Activated T-helper 9 cell treated with anti-CD3 and anti-CD28 coated beads, Interleukin-2, amount 50 U/mL, for 16 hours (primary cell): ENCODE measurements at places on chromosomes 3 and 15.

DNA sequence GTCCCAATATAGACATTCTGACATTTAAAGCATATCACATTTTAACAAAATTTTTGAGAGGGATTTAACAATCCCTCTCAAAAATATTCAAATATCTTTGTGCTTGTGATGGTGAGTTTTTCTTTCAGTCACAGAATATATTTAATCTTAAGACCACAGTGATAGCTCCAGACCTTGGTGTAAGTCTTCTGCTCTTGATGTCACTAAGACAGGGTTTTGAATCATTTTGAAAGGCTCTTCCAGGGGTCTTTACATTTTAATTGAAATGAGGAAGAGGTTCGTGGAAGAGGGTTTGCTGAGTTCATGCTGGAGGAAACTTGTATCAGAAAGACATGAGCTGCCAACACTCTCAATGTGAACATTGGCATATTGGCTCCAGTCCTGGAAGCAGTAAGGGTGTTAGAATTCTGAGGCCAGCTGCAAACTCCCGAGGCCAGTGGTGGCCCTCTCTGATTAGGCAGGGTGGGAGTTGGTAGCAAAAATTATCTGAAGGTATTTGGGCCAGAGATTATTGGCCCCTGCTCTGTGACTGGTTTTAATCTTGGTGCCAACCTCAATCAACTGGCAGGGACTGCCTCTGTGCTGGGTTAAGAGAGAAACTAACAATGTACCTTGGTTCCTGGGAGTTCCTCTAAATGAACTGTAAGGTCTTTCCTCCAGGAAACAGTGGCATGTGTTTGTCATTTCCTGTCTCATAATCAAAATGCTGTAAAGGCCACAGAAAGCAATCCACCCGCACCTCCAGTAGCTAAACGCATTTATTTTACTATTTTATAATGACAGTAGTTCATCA is 5.3 kb downstream of the POU1F1 start:
- no peak for DNase-seq

GRCh38 chr3:53318522-53318921 is 28.8 kb downstream of the DCP1A start:
- no peak for DNase-seq

- no peak for DNase-seq
Observed at GRCh38 chr15:58387130-58387529, 44.7 kb upstream of the LIPC start.

DNA sequence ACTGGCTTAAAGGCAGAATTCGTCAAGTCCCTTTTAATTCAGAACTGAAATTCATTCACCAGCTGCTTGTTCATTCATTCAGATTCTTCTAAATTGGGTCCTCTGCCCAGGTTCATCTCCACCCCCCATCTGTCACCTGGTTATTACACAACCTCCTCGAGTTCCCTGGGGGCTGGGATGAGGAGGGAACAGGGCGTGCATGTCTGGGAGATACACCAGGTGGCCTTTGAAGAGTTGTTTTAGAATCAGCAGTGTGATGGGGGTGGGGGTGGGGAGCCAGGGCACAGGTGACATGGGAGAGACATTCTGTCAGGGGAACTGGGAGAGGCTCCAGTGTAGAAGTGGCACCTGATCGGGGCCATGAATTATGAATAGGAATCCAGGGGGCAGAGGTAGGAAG is 8.2 kb downstream of the SNX33 start:
- DNase-seq: no peak

DNA sequence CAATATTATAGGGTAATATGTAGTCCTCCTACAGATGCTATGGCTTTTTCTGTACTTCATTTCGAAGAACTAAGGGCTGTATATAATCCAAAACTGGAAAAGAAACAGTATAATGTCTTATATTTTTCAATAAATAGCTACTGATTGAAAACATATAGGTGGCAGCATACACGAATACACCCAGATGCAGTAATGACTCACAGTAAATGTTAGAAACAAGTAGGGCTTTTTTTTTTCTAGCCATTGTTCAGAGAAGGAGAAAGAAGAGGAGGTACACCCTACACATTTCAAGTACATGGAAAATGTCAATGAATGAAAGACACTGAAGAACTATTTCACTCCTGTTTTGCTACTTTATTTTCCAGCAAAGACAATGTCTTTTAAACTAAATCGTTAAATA is 9.4 kb downstream of the DAZL start:
- DNase-seq: no peak

GRCh38 chr15:40756938-40757337 is 1.9 kb upstream of the RMDN3 start:
- DNase-seq: no peak

DNA sequence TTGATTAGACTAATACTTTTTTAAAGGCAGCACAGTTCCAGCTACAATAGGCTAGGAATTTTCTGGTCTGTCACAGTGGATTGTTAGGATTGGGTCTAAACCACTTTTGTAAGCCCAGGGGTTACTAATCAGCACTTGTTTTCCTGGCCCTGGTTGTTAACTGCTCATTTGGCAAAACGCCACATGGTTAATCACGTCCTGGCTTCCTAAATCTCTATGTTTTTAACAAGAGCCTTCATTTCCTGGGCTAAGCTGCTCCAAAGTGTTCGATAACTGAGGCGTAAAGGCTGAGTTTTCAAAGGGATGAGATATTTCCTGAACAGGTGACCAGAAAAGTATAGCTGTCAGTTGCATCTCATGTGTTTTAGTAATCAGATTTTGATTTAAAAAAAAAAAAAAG is 38.9 kb upstream of the CLRN1 start:
- no peak for DNase-seq

DNA sequence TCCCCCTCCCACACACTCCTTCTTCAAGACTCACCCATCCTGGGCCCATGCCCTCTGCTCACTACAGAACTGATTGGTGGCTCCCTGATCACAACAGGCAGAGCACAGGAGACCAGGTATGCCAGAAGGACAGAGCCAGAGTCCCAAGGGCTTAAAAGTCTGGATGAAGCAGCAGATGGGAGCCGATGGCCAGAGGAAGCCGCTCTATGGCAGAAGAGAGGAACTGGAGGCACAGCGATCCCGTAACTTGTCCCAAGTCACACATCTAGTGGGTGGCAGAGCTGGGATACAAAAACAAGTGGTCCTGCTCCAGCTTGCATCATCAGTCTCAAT is 20.7 kb downstream of the ITGA11 start:
- no peak for DNase-seq

- DNase-seq: no peak
Observed at GRCh38 chr15:73922186-73923151, 3.8 kb upstream of the LOXL1 start.

DNA sequence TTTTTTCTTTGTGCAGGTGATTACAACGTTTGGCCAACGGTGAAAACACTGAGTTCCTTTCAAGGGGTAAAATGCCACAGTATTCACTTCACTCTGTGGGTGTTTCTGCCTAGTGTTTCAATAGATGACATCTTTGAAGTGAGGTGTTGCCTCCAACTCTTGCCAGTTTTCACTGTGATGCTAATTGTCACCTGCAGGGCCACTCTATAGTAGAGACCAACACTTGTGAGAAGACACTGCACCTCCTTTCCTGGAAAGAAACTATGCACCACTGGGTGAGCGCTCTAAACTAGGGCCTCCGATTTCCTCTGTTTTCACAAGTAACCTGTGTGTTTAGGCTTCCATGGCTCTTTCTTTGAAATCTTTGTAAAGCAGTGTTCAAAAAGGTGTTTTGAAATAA is 98.3 kb downstream of the THRB start:
- no peak for DNase-seq

- DNase-seq: no peak
Observed at GRCh38 chr3:140863580-140864009, 78.0 kb upstream of the SLC25A36 start.

GRCh38 chr15:101110681-101111569 is 140.9 kb downstream of the CHSY1 start:
- DNase-seq: no peak

DNA sequence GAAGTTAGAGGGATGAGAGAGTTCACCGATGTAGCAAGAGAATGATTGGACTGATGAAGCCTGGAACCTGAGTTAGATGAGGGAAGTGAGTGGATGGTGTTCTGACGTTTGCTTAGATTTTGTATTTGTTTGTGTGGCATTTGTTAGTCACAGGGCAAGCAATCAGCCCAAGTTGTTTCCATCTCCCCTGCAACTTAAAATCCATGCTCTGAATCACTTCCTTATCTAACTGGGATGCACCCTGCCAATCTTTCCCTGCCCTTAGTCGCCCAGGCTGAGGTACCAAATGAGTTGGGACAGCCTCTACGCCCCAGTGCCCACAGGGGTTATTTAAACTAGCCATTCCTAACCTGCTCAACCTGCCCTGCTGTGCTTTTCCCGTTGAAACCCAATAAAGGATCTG is 12.6 kb downstream of the PAQR5 start:
- DNase-seq: no peak

DNA sequence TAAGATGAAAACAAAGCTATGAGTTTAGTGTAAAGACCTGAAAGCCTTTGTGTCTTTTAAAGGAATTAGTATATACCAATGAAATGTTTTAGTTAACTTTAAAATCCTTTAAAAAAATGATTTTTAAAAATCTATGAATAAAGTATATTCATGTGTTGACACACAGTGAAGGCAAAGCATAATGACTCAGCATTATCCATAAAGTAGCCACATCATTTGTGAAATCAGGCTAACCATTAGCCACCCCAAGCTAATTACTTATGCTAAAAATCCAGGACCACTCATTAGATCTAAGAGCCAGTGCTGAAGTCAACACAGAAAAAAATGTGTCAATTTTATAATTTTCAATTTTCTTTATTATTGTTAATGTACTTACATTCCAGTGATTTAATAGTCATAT is 310.2 kb downstream of the TBC1D5 start:
- no peak for DNase-seq

- DNase-seq: no peak
Observed at GRCh38 chr3:182728238-182728637, 65.1 kb upstream of the ATP11B start.

DNA sequence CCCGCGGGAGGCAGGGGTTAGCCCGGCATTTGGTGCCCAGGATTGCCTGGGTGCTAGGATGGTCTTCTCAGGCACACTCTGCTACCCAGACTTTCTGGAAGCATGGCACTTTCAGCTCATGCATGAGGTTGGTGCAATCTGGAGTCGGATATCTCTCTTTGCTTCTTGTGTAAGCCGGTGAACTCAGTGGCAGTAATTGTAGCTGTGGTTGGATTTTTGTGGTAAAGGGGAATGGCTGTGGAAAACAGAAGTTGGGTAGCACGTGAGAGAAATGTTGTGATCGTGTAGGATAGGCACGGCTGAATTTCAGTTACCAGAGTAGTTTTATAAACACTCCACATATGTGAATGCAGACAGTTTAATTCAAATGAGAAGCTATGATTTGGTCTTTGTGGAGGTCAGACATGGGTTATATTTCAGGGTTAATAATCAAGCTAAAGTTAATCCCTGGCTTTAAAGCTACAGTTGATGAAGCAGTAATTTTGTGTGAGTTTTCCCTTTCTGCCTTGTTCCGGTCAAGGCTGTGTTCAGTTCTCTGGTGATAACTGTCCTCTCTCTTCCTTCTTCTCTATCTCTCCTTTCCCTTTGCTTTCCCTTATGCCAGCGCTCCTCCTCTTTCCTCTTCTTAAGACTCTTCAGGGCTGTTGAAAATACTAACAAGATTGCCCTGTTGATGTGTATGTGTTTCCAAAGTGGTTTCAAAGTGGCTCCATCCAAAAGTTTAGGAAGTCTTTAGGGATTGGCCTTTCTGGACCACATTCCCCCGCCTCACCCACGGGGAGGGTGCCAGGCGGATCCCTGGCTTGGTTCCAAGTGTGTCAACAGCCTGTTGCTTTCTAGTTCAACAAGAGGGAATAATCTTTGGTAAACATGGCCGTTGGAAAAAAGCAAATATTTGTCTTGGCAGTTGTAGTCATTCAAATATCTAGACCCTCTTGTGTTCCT is 404.6 kb upstream of the C2CD4B start:
- DNase-seq: no peak
